Panc1 (cell line): ENCODE measurements at places on chromosomes 3 and 15. TPM values are rescaled to one million over a fixed set of nuclear protein-coding genes. Genes with fewer than 3 reads are reported as not detected.

DNA sequence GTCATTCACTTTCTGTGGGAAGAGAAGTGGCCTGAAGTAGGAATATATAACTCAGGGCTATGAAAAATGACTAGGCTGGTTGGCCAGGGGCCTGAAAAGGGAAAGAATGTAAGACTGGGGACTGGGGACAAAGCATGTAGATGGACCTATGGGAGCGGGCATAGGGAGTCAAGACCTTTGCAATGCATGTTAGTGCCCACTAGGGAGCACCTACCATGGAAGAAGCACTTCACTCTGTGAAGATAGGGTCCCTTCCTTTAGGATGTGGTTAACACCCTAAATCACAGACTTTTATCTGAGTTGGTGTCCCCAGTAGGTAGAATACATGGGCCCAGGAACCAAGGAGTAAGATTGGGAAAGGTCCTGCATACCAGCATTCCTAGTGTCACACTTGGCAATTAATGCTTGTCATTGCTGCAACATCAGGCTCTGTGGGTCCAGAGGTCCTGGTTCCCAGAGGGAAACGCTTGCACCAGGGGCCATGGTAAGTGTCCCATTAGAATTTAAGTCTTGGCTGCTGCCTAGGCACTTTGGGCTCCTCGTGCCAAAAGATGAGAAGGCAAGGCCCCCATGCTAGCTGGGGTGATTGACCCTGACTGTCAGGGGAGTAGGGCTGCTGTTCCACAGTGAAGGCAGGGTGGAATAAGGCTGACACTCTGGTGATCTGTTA is 79.6 kb downstream of the CRYGS start:
- no peak for DNase-seq

DNA sequence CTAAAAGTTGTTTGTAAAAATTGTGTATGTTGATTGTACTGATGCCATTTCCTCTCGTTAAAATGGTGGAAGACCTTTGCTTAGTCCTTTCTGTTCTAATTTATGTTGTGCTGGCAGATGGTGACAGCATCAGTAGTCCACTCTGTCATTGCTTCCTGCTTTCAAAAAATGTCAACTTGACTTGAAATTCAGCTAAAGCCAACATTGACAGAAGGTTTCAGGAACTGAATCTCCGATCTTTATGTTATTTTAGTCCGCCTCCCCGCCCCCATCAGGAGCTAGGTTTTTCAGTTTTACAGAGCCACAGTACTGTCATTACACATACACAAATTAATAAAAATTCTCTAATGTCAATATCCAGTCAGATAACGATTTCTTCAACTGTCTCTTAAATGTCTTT is 1.5 kb downstream of the CEP63 start:
- DNase-seq: no peak

GRCh38 chr3:12107071-12107713 is 51.5 kb downstream of the TIMP4 start:
- DNase-seq: no peak

DNA sequence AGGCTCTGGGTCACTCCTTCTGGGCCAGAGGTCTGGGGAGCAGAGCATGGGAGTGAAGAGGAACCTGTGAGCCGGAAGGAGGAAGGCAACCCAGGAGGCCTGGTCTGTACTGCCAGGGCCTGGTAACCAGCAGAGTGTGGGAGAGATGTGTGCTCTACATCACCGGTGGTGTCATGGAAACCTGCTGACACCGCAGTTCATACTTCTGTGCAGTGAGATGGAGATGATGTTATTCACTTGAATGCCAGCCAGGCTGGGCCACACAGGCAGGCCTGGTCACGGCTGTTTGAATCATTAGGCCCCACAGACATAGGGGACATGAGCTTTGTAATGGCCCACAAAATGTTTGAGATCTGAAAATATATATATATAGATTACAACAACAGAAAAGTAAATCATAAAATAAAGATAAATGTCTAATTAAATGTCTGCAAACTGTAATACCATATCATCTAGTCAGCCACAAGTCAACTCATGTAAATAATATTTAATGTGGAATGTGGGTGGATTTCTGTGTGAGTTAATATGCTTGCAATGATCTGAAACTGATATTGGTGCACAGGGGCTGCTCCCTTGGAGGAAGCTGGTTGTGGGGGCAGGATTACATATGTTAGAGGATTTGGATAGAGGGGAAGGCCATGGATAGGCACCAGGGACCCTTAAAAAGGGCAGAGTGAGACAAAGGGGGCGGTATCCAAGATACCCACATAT is 108.5 kb upstream of the PFN2 start:
- DNase-seq: no peak

GRCh38 chr3:16908016-16908807 is 23.5 kb downstream of the PLCL2 start:
- DNase-seq: no peak

DNA sequence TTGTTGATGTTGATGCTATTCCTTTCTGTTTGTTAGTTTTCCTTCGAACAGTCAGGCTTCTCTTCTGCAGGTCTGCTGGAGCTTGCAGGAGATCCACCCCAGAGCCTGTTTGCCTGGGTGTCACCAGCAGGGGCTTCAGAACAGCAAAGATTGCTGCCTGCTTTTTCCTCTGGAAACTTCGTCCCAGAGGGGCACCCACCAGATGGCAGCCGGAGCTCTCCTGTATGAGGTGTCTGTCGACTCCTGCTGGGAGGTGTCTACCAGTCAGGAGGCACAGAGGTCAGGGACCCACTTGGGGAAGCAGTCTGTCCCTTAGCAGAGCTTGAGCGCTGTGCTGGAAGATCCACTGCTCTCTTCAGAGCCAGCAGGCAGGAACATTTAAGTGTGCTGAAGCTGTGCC is 303.2 kb downstream of the ZIC1 start:
- DNase-seq: no peak

DNA sequence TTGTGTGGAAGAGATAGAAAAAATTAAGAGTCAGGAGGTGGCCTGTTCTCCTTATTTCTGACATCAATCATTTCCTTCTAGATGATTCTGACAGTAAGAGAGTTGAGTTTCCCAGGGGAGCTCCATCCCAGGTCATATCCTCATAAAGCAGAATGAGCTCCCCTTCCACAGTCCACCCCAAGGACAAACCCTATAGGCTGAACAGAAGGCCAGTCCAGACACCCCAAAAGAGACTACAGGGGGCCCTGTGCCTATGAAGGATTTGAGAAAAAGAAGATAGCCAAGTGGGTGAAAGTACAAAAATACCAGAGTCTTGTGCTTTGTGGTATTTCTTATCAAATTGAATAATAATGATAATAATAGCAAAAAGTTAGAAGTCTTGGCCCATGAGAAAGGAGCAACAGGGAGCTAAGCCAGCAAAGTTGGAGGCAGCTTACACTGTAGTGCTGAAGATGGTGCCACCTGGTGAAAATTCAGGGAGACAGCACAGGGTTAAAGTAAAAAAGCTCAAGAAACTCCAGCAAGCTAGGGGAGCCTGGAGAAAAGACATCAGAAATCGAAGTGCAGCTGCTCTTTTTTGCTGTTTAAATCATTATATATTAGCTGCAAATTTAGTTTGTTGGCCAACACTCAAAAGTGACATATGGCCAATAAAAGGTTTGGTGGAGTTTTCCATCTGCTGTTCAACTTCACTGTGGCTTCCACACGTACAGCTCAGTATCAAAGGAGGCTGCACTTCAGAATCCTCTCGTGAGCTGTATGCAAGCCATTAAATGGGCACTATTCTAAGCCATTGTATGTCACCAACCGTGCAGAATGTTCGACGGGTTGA is 35.8 kb upstream of the SLC24A5 start:
- DNase-seq: peak; percentile 8

GRCh38 chr3:195133013-195133412 is 137.9 kb downstream of the XXYLT1 start:
- no peak for DNase-seq

DNA sequence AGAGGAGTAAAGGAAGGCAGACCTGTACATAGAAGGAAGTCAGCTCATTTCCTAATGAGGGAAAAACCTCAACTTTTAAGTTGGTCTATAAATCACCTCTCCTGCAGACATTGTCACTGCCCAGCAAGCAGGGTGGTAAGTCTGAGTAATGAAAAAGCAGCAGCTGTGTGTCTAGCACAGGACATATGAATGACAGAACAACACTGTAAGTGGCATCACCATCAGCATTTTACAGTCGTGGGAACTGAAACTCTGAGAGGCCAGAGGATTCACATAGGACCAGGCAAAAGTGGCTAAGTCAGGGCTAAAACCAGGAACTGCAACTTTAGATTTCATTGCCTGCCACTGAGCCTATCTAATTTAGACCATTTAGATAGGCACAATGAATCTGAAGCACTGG is 235.6 kb downstream of the CLSTN2 start:
- DNase-seq: no peak

DNA sequence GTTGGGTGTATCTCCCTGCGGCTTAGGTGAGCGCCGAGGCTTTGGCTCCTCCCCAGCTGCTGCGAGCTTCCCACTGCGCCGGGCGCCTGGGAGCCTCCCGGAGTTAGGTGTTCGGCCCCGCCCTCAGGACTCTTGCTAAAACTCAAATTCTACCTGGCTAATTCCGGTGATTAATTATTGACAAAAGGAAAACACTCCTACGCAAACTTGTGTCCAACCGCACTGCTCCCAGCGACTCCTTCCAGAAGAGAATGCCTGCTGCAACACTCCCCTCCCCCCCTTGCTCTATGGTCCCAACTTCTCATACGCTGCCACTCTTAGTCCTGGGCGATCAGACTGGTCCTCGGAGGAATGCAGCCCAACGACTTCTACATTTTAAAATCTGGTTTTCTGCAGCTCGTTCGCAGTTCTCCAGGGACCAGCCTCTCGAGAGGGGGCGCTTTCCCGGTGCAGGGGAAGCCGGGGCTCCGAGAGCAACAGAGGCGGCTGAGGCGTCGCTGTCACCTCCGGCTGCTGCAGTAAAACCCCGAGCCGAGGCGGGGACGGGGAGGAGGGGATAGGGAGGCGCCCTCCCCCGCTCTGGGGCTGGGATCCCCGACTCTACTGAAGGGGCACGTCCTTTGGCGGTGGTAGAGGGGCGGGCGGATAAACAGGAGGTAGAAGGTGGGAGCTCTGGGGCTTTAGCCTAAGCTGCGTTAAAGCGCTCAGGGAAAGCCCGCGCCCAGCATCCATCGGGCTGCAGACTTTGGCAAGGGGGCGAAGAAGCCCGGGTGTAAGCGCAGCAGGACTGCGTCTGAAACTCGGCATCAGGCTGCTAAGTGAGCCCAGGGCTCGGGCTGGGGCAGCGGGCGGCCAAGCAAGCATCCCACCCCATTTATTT is at the start of gene SPTSSB:
TSS of gene SPTSSB (minus strand) at position 77 of the 880 bp plus-strand sequence. CDS start 25,194 bp downstream, outside the sequence.
- no peak for DNase-seq

- no peak for DNase-seq
These were observed 53.9 kb downstream of the MRPS25 start for GRCh38 chr3:15011174-15011573.

- DNase-seq: no peak
These were observed 83.6 kb downstream of the COL6A5 start for GRCh38 chr3:130428871-130429712.

GRCh38 chr15:101078669-101079323 is 159.6 kb downstream of the LRRK1 start:
- no peak for DNase-seq

GRCh38 chr3:196931828-196932587 is 10.3 kb downstream of the NCBP2 start:
- no peak for DNase-seq

- no peak for DNase-seq
These were observed 72.8 kb upstream of the RARB start for GRCh38 chr3:25355034-25355885.

DNA sequence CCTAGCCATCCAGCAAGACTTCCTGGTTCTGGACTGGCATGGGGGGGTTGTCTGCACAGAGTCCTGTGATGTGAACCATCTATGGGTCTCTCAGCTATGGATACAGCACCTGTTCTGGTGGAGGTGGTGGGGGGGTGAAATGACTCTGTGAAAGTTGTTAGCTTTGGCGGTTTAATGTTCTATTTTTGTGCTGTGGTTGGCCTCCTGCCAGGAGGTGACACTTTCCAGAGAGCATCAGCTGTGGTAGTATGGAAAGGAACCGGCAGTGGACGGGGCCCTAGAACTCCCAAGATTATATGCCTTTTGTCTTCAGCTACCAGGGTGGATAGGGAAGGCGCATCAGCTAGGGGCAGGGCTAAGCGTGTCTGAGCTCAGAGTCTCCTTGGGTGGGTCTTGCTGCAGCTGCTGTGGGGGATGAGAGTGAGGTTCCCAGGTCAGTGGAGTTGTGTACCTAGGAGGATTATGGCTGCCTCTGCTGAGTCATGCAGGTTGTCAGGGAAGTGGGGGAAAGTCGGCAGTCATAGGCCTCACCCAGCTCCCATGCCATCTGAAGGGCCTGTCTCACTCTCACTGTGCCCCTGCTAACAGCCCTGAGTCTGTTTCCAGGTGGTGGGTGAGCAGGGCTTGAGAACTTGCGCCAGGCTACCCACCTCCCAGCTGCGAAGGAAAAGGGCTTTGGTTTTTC is 7.1 kb upstream of the LARS2 start:
- DNase-seq: no peak

- DNase-seq: no peak
These were observed 19.8 kb upstream of the P2RY12 start for GRCh38 chr3:151404316-151404715.

DNA sequence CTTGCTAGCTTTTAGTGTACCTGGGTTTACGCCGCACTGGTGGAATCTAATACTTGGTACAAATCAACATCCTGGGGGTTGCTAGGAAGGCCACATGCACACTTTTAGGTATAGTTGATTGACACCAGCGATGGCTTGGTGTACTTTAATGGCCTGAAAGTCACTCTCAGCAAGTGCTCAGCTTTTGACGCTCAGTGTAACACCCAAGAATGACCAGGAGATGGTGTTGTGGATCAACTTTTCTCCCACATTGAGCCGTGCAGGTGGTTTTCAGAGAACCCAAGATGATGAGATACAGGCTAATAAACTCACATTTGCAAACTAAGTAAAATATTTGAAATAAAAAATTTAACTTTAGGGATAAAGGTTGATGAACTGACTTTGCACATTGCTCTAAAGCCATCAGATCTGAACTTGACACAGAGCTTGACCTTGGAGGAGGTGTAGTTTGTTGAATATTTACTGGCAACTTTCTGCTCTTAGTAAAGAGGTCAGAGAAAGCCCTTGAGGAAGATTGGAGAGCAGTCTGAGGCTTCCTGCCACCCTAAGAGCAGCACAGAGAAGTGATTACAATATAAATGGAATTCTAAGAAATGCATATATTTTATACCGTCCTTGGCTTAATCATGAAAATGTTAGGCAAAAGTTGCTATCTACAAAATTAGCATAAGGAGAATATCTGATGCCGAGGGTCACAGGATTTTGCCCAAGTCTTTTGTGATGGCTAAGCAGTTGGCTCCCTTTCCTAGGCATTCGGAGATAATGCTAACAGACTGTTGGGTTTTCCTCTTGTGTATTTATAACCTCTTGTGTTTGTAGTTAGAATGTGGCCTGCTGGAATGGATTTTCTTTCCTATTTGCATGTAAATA is 143.4 kb upstream of the RASGRP1 start:
- DNase-seq: no peak

DNA sequence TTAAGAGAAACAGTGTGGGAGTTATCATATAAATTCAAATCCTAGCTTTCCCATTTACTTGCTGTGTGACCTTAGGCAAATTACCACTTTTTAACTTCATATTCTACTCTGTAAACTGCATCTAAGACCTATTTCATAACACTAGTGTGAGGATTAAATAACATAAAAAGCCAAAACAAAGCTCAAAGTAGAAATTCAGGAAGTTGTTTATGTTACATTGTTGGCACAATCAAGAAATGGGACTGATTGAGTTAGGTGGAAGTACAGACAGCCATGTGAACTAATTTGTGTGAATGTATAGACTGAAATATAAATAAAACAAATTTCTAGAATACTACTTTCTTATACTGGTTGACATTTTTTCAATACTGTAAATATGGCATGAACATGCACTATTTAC is 131.7 kb downstream of the STAG1 start:
- DNase-seq: no peak

Gene ARPIN
- 6.3 TPM for total RNA-seq

Gene SLC12A1
- not detected for total RNA-seq

Gene SKOR1
- total RNA-seq: 0.21 TPM

Gene HEXA
- total RNA-seq: 199 TPM

Gene CPNE4
- total RNA-seq: not detected
